Type B pancreatic cell (in vitro differentiated cells): ENCODE measurements at places on chromosomes 2 and 18. TPM values are rescaled to one million over a fixed set of nuclear protein-coding genes. Genes with fewer than 3 reads are reported as not detected.

DNA sequence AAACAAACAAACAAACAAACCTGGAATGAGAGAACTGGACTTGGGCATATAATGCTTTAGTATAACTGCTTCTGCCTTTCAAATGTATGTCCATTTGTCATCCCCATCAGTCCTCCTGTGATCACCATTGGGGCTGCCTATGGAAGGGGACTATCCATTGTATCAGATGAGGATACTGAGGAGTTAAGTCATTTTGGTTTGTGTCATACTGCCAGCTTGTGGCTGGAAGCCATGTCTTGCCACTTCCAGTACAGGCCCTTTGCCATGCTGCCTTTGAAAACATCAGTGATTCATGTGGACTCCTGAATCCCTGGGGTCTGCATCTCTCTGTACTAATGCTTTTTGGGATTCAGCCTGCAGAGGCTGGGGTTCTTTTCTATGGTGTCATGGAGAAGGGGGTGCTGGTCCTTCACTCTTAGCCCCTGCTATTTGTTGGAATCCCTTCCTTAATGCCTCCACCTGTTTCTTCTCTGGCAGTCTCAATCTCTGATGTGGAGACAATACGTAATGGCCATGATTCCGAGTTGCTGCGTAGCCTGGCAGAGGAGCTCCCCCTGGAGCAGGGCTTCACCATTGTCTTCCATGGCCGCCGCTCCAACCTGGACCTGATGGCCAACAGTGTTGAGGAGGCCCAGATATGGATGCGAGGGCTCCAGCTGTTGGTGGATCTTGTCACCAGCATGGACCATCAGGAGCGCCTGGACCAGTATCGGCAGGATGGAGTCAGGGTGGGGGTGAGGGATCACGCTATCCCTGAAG is 10.6 kb downstream of the PLCD4 start:
- no peaks in the 10 kb centered on the region for H3K36me3 ChIP-seq
- no peak for DNase-seq
- peaks cover 4% of the 10 kb centered on the region for H3K4me1 ChIP-seq
- H3K27ac ChIP-seq, result no peak overlapping the region
- no peak overlapping the region for H3K4me3 ChIP-seq

DNA sequence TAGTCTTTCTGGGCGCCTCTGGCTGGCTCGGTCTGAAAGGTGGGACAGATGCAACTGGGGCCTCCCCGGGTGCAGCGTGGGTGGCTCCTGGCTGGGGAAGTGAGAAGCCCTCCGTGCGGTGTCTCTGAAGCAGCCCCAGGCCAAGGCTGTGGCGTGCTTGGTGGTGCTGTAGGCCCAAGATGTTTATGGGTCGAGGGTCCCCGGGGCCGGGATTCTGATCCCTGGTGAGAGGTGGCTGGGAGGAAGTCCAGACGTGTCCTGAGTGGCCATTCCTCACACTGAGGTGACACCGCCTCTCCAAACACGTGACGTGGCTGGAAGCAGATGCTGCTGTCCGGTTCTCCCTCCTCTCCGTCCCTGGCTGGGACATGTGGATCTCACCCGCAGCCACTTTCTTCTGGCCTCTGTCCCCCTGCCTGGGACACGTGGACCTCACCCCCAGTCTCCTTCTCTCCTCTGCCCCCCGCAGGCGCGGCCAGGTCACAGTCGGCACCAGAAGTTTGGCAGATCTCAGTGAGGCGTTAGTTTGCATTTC is 12.6 kb downstream of the RTP5 start:
- H3K27ac ChIP-seq, result peak overlapping the region; percentile 70
- peak overlapping the region; percentile 90 for H3K4me3 ChIP-seq
- peaks cover 3% of the 10 kb centered on the region for H3K36me3 ChIP-seq
- peaks cover 29% of the 10 kb centered on the region for H3K4me1 ChIP-seq

- no peak for DNase-seq
- peaks cover 22% of the 10 kb centered on the region for H3K4me1 ChIP-seq
- no peak overlapping the region for H3K4me3 ChIP-seq
- peak overlapping the region; percentile 51 for H3K27ac ChIP-seq
These were observed 171.8 kb upstream of the KLF7 start for GRCh38 chr2:207337234-207338219.

DNA sequence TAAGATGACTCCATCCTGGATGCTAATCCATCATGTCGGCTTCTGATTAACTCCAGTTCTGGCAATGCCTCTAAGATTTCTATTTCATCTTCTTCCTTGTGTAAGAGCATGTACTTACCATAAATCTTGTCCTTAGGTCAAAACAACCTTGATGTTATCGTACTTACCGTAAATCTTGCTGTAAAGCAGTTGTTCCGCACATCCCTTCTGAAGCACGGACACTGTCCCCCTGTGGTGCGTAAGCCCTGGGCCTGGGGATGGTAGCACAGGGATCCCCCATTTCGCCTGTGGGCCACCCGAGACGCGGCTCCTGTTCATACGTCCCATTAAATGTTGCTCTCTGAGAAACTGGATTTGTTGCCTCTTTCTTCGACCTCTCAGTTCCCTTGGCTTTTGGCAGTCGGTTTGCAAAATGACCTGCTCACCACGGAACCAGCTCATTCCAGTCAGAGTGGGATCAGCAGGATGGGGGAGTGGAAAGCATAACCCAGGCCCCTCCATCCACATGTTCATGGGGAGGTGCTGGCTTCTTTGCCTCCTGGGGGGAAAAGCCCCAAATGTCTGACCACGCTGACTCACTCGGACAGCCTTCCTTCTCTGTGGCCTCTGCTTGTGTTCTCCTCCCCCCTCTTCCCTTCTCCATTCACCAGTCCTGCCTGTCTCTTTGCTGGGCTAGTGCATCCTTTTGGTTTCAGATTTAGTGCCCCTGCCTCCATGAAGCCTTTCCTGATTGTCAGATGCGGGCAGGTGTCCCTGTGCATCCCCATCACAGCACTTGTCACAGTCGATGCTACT is 49.9 kb downstream of the RAB31 start:
- peak overlapping the region; percentile 15 for H3K27ac ChIP-seq
- H3K4me3 ChIP-seq, result no peak overlapping the region
- H3K27me3 ChIP-seq, result peaks cover 3% of the 10 kb centered on the region
- peaks cover 20% of the 10 kb centered on the region for H3K4me1 ChIP-seq
- no peaks in the 10 kb centered on the region for H3K36me3 ChIP-seq

DNA sequence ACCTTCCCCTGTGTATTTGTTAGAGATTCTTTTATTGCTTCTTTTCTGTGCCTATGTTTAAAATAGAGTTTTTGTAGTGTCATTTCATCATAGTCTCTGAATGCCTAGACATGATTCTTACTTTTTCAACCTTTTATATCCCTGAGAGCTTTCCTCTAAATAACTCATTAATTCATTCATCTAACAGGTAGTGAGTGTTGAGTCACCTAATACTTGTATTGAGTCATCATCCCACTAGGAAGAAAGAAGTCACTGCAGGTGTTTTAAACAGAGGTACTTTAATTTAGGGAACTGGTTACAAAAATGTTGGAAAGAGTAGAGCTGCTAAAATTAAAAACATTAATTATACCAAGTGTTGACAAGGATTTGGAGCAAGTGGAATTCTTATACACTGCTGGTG is 18.5 kb upstream of the NMS start:
- H3K4me3 ChIP-seq, result no peak overlapping the region
- DNase-seq, result no peak
- H3K36me3 ChIP-seq, result no peaks in the 10 kb centered on the region
- no peaks in the 10 kb centered on the region for H3K4me1 ChIP-seq

DNA sequence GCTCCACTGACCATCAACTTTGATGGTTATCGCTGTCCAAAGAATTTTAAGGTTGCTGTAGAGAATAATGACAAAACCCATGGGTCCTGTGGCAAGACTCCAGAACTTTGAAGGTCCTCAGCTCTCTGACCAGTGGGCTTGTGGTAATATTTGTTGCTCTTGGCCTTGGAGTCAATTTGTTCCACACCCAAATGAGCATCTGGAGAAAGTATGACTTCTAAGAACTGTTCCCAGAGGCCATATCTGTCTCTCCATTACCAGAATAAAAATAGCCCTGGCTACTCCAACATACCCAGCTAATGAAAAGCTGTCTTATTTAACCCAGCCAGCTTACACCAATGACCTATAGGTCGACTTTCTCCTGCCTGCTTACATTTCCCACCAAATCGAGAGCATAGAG is 466.4 kb downstream of the MEIS1 start:
- H3K4me3 ChIP-seq, result no peak overlapping the region
- peaks cover 10% of the 10 kb centered on the region for H3K4me1 ChIP-seq
- H3K27ac ChIP-seq, result no peak overlapping the region
- H3K27me3 ChIP-seq, result peaks cover 4% of the 10 kb centered on the region
- H3K36me3 ChIP-seq, result no peaks in the 10 kb centered on the region

CCL20 gene
- total RNA-seq, result 1.7 and 3.2 TPM in 2 replicates

GRCh38 chr2:128466776-128467175 is 148.1 kb upstream of the HS6ST1 start:
- H3K27ac ChIP-seq, result no peak overlapping the region
- no peak for DNase-seq
- no peaks in the 10 kb centered on the region for H3K27me3 ChIP-seq
- peaks cover 4% of the 10 kb centered on the region for H3K36me3 ChIP-seq
- H3K4me1 ChIP-seq, result no peaks in the 10 kb centered on the region

DNA sequence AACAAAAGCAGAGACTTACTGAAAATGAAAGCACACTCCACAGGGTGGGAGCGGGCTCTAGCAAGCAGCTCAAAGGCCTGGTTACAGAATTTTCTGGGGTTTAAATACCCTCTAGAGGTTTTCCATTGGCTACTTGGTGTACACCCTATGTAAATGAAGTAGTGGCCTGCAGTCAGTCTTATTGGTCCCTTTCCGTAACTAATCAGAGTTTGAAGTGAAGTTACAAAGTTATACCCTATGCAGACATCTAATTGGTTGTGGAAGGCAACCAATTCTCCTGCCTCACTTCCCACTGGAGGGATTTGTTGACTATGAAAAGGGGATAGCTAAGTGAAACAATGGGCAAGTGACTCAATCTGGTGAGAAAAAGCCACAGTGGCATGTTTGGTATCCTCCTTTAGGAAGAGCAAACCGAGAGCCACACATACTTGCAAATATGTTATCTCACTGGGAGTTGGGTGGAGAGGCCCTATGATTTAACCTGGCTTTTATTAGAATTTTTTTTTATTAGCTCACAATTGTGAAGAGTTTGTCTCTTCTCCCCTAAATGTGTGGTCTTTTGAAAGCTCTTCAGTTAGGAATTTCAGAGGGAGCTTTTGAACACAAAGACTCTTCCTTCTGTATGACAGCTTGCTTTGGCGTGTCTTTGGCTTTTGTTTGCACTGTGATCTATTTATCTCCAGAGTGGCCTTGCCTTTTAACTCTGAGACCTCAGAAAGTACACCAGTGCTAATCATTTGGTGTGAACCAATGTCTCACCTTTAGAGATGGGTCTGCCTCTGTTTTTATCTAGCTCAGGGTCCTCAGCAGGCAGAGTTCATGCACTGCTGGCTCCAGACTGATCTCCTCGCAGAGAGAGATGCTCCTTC is 69.6 kb downstream of the MAP4K4 start:
- peak overlapping the region; percentile 64 for H3K27ac ChIP-seq
- H3K4me1 ChIP-seq, result peaks cover 84% of the 10 kb centered on the region
- no peaks in the 10 kb centered on the region for H3K27me3 ChIP-seq
- no peak for DNase-seq
- no peaks in the 10 kb centered on the region for H3K36me3 ChIP-seq

DNA sequence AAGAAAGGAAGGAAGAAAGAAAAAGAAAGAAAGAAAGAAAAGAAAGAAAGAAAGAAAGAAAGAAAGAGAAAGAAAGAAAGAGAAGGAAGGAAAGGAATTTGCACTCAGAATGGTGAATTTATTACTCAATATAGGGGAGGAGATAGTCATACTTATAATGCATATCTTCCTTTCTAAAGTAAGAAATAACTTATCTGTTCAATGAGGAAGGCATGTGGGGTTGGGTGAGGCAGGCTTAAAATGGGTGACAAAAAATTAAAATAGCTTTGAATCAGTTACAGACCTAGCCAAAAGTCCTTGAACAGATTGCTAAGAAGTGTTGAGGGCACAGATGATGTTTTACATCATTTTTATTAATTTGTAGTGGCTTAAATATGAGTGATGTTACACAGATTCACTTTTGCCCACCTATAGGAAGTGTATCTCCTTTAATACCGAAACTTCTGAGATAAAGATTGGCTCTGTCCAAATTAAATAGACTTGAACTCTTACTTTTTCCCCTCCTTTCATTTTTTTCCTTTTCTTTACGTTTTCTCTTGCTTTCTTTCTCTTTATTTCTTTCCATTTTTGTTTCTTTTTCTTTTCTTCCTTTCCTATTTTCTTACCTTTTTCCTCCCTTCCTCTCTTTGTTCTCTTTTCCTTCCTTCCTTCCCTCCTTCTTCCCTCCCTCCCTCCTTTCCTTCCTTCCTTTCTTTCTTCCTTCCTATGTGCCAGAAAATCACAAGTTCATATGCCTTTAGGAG is 14.8 kb upstream of the DSC2 start:
- no peaks in the 10 kb centered on the region for H3K36me3 ChIP-seq
- no peak for DNase-seq
- no peaks in the 10 kb centered on the region for H3K27me3 ChIP-seq

RESP18 gene
- not detected in 2 replicates for total RNA-seq

DNA sequence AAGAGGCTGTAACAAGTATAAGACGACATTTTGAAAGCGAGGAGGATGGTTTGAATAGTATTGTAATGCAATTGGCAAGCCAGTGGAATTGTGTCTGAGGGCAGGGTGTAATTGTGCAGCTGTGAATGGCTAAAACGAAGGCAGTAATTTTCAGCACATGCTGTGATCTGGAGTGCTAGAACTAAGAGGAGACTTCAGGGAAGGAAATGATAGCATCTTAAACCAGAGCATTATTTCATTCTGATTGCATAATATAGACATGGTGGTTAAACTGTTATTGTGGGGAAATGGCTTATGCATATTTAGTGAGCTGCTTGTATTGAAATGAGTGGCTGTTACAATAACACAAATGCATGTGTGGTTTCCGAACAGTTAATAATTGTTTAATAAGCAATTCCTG is 36.3 kb downstream of the THSD7B start:
- H3K4me1 ChIP-seq, result no peaks in the 10 kb centered on the region
- no peaks in the 10 kb centered on the region for H3K36me3 ChIP-seq
- DNase-seq, result no peak
- H3K27me3 ChIP-seq, result no peaks in the 10 kb centered on the region
- no peak overlapping the region for H3K4me3 ChIP-seq
- H3K27ac ChIP-seq, result no peak overlapping the region

DNA sequence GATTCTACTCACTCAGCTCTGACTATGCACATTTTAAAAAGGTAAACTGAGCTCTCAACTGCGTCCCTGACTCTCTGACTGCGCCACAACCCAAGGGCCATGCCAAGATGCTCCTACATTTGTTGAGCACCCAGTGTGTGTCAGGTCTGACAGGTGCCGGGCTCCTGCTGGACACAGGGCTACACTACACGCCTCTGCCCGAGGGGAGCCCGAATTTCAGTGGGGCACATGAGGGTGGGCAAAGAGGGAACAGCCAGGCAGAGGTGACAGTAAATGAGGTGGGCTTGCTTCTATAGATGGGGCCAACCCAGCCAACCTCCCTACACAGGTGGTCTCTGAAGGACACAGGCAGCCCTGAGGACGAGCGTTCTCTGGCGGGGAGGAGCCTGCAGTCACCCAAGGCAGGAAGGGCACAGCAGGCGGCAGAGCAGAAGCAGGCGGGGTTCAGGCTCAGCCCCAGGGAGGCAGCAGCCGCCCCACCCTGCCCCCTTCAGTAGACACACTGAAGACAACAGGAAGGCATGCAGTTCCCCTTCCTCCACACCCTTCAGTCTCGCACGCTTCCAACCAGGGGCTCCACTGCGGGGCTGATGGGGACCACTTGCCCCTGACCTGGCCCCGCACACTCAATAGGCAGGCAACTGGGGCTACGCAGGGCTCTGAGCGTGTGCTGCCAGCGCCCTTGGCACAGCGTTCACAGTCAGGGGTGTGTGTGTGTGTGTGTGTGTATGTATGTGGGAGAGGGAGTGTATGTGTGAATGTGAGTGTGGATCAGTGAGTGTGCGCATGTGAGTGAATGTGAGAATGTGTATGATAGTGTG is 98.4 kb downstream of the UXS1 start:
- H3K4me1 ChIP-seq, result no peaks in the 10 kb centered on the region
- no peak overlapping the region for H3K27ac ChIP-seq
- no peak for DNase-seq
- H3K36me3 ChIP-seq, result peaks cover 31% of the 10 kb centered on the region
